ENCODE measurements at places on chromosomes 3 and 15.

GRCh38 chr3:48848816-48849515 is 1.3 kb upstream of the PRKAR2A start:
- no peak for DNase-seq

- no peak for DNase-seq
These were observed 237.2 kb downstream of the MBNL1 start for GRCh38 chr3:152505926-152506325.

- DNase-seq: no peak
These were observed 17.7 kb downstream of the KLF15 start for GRCh38 chr3:126339466-126339865.

- DNase-seq: no peak
These were observed 6.9 kb downstream of the NCEH1 start for GRCh38 chr3:172704001-172704400.

DNA sequence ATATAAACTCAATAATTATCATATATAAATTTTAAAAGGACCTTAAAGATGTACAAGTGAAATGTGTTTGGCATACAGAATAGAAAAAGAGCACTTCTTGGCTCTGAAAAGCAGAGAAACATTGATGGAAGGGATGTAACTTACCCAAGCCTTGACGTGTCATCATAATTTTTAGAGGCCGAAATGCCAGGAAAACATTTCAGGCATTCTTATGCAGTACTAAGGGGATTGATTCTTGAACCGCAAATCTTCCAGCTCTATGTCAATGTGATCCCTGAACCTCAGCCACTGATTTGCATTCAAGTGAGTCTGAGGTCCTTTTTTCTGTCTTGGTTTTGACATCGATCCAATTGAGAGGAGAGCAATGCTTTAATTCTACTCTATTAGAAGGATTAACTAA is 97.8 kb downstream of the CLDN1 start:
- no peak for DNase-seq

GRCh38 chr3:112585782-112586181 is 23.9 kb downstream of the SLC35A5 start:
- DNase-seq: no peak

GRCh38 chr3:139302084-139302800 is 41.6 kb upstream of the MRPS22 start:
- no peak for DNase-seq

DNA sequence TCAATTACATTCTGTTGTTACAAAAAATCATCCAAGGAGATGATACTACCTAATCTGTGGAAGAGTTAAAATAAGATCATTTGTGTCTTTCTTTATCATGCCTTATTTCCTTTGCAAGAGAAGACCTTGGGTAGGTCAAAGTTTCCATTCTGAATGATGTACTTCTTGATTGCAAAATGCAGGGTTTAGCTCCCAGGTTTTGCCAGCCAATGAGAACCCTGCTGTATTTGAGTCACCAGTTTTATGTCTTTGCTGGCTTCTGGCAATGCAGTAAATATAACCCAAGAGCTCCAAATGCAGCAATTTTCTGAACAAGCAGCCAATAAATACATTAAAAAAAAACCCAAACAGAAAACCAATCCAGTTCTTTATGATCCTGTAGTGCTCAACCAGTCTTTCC is 204.9 kb downstream of the CADPS start:
- no peak for DNase-seq

DNA sequence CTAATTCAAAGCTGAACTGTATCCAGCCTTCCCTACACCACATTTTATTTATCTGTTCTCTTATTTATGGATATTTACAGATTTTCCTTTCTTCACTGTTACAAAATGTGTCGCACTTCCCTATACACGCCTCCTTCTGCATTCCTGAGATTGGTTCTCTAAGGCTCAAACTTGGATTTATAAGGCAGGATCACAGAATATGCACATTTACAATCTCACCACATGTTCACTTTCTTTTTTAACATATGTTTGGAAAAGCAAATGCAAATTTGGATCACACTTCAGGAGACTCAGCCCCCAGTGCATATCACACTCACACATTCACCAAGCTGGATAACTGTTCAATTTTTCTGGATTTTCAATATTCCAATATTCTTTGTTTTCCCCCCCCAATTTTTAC is 31.8 kb upstream of the ARHGEF3 start:
- no peak for DNase-seq

- peak; percentile 65 for DNase-seq
These were observed 10.0 kb downstream of the CMTM7 start for GRCh38 chr3:32401556-32402081.

DNA sequence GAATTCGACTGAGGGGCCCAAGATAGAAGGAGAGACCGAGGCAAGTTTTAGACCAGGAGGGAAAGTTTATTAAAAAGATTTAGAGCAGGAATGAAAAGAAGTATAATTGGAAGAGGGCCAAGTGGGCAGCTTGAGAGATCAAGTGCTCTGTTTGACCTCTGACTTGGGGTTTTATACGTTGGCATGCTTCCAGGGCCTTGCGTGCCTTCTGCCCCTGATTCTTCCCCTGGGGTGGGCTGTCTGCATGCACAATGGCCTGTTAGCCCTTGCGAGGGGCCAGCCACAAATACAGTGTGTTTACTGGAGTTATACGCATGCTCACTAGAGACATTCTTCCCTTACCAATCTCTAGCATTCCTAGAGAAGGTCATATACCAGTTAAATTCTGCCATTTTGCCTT is 70.7 kb upstream of the LARS2 start:
- no peak for DNase-seq

- no peak for DNase-seq
These were observed 442.9 kb downstream of the ERC2 start for GRCh38 chr3:56025326-56025725.

- DNase-seq: peak; percentile 80
These were observed 473 bp downstream of the TASOR start for GRCh38 chr3:56682462-56683121.

DNA sequence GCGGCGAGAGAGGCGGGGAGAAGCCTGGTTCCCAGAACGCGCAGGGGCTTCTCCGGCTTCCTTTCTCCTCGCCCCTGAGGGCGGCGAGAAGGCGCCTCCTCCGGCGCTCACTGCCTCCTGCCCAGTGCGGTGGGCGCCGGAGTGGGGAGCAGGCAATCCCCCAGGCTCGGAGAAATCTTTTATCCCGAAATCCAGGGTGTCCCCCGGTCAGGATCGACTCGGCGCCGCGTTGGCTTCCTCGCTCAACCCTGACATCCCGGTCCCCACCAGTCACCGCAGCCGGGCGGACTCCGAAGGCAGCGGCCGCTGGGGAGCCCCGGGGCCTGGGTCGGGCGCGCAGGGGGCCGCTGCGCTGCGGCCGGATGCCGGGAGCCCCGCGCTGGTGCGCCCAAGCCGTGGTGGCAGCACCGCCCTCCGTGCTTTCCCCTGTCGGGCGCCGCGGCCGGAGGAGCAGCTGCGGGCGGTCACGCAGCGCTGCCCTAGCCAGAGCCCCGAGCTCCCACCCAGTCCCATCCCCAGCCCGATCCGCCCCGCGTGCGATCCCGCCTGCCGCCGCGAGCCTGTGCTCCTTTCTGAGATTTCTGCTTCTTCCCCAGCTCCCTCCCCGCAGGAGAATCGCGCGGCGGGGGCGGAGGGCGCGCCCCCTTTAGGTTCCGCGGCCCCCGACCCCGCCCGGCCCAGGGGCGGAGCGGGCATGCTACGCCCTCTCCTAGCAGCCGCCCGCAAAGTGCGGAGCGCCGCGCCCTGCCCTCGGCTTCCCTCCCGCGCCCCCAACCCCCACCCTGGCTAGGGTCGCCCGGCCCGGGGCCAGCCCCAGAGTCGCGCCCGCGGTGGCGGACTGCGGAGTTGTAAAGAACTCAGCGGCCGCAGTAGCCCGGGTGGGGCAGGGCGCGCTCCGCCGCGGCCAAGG is 683 bp upstream of the CACNA2D3 start:
- no peak for DNase-seq

DNA sequence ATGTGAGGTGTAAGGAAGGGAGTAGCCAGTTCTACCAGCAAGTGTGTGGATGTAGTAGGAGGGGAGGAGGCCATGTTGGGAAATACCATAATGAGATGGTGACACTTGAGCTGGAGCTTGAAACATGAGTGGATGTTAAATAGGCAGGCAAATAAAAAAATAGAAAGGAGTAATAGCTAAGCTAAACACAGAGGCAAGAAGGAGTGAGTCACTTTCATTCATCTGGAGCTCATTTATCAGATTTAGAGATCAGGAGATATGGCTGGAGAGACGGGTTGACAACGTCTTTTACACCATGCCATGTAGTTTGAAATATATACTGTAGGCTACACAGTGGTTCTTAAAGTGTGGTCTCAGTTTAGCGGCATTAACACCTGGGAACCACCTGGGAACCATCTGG is 390.5 kb downstream of the DIPK2A start:
- DNase-seq: no peak

DNA sequence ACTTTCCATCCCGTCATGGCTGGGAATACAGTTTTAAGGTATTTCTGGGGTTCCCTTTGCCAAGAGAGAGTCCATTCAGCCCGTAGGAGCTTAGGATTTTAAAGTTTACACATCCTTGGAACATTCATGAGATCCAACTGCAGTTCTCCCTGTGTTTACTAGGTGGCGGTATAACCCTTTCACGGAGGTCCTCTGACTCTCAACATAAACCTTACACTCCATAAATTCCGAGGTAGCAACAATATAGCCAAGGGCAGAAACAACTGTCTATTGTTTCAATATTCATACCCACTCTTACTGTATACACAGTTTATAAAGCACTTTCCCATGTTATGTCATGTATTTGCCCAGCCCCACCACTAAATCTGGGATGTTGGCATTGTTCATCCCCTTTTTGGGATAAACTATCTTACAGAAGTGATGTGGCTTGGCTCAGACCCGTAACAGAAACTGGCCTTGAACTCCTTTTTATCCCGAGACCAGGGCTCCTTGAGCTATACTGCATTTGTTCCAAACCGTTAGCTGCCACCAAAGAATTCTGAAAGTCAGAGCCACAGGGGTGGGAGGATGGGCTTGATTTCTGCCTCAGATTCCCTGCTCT is 69.2 kb upstream of the COL6A5 start:
- DNase-seq: peak; percentile 17

DNA sequence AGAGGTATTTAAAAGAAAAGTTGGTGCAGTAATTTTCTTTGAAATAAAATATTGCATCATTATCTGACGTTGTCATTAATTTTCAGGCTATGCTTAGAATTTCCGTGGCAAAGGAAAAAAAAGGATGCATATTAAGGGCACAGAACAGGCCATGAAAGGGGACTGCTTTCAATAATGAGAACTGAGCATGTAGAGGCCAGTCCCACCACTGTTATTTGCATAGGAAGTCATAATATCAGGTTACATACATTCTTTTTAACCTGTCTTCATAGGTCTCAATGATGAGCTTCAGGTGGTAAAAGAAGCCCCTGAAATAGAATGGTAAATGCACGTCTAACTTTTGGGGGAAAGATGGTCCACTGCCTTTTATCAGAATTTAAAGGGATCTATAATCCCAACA is 272.1 kb upstream of the ALCAM start:
- DNase-seq: no peak

DNA sequence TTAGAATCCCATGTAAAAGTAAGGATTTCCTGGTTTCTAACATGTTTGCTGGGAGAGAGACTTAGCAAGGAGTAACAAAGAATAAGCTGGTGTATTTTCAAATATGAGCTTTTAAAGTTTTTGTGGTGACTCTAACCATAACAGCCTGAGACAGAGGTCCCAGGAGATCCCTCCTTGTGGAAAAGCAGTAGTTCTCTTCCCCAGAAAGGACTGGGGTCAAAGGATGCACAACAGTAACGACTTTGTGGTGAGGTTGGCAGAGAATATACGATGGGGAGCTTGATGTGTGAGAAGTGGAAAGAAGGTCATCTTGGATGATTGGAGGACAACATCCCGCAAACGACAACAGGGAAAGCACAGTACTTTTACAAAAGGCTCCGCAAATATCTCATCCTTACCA is 38.2 kb downstream of the ABHD5 start:
- no peak for DNase-seq

DNA sequence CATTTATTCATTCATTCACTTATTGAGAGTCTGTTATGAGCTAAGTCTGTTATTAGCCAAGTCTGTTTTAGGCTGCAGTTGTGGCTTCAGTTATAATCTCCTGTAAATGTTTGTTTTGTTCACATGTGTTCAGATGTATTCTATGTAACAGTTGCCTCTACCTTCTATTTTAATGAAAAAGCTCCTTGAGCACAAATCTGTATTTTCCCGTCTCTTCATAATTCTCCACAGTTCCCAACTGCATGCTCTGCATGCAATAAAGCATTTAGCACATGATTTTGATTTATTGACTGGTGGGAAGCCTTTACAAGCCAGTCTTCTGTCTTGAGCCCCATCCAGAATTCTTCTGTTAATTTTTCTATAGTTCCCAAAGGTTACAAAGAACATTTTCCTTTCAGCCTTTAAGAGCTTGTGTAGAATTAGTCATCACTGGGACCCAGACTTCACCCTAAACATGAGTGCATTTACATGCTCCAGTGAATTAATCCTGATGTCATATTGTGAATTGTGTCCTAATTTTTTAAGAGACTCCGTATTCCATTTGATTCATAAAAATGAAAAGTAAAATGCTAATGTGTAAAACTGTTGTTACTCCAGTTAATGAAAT is 122.3 kb upstream of the NR2E3 start:
- no peak for DNase-seq

DNA sequence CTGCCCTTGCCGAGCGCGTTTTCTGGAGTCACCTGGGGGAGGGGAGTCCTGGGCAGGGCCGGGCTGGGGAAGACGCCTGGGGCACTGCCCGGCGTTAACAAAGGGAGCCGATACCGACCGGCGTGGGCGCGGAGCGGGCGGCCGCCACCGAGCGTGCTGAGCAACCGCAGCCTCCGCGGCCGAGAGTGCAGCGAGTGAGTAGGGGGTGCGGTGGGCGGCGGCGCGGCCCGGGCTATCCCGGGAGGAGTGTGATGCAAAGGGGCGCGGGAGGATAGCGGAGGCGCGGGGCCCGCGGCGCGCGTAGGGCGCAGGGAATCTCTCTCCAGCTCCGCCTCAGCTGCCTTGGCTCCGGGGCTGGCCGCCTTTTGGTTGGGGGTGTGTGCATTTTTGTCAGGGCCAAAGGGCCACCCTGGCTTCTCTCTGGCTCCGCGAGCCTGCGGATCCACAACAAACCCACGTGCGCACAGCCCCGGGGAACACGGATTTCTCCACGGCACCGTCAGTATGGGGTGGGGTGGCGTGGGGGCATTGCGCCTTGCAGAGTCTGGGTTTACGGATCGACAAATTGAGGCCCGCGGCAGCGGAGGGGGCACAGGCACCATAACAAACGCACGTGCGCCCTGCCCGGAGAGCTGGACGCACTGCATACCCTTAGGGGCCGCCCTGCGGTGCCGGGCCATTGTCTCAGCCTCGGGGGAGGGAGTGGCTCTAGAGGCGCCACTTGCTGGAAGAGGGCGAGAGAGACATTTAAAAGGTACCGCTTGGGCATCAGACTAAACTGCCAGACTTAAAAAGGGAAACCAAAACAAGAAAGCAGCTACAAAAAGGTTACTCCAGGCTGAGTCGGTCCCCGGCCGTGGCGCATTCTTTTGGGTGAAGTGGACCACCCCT is 560 bp downstream of the ST6GAL1 start:
- DNase-seq: peak; percentile 83
